ENCODE measurements at places on chromosomes 3 and 15.

DNA sequence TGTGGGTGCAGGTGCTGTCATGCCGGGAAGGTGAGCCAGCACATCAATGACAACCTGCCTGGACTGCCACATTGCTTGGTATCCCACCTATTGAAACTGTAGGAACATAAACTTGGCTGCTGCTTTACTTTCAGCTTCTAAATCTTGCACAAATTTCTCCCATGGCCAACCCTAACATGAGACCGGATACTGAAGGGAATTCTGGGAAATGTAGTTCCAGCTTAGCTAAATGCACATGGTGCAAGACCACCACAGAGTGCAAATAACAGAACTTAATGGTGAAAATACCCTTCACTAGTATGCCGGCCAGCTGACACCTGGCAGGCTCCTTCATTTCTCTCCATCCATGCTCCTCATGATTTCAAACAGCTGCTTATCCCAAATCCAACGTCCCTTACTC, 247.4 kb downstream of the ARRDC4 start:
- no peak for DNase-seq

DNA sequence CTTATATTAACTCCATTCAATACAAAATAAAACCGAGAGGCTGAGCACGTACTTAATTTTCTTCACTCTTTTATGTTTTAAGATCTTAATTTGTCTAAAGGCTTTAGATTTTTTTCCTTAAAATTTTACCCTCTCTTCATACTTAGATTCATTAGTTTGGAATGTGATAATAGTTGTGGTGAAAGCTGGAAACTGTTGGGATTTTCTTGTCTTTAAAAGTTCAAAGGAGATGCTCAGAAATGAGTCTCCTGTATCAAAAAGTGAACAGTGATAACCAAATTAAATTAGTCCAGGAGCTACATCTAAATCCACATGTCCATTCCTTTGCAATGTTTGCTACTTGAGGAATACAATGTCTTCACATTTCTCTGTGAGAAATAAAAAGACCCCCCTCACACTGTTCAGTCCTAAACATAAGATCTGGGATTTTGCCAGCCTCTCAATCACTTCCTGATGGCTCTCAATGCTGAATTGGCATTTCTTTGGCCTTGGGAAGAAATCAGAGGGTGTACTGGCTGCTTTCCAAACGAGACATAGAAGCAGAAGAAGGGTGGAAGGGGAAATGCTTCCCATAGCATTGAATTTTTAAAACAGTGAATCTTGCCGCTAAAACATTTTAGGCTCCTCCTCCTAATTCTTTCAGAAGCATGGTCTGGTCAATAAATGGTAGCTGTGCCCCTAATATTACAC, 245.0 kb downstream of the SHOX2 start:
- no peak for DNase-seq

DNA sequence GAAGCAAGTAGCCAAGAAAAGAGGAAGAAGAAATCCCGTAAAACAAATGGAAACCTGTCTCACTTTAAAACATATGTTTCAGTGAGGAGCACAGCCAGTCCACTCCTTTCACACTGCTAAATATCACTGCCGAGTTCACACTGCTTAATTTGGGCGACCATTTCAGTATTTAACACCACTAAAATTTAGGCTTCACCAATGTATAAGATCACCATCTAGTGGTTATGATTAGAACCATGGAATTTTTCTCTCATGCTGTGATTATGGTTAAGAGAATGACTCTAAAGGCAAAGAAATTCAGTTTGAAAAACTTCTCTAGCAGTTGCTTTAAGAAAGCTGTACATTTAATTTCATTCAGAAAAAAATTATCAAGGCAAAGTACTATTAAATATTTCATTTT, 16.6 kb downstream of the SLC4A7 start:
- DNase-seq: no peak

DNA sequence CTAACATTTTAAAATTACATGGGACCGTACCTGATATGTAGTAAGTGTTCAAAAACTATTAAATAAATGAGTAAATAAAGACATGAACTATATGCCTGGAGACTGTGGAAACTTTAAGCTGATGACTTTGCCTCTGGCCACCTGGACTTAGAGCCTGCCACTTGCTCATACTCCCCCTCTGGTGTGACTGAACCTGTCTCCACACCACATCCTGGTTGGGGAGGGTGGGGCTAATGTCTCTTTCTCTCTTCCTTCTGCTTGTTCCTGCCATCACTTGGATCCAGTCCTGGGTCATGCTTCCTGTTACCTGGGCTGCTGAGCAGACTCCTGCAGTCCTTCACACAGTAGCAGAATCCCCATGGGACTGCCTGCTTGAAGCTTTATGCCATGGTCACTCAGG, 8.2 kb upstream of the TMEM158 start:
- no peak for DNase-seq

- DNase-seq: no peak
Measured at GRCh38 chr3:183182732-183183610, 20.4 kb upstream of the LAMP3 start.

- DNase-seq: no peak
Measured at GRCh38 chr3:94294806-94295205, 231.9 kb downstream of the NSUN3 start.

DNA sequence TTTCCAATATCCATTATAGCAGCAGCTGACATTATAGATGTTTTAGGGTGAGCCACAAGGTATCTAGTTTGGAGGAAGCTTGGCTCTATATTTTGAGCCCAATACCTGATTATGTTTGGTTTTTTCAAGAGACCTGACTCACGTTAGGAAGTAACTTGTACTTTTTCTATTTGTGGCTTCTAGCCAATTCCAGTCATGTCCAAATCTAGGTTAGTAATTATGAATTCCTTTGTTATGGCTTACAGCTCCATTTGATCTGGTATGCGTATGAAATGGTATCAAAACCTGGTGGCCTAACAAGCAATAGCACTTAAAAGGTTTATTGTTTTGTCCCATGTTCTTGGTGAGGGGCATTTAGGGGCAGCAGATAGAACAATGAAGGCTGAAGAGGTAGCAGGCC, 115.9 kb downstream of the TOP2B start:
- DNase-seq: no peak

DNA sequence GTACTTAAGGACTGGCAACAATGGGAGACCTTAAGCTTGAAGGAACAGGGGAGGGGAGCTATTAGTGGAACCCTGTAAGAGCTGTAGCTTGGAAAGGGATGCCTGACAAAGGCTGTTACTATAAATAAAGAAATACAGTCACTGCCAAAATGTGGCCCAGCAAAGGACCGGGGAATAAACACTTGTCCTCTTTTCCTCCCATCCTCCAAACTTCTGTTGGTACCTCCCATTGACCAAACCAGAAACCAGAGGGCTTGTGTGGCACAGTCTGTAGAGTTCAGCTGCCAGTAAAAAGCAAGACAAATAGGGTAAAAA, 25.1 kb upstream of the TCF12 start:
- DNase-seq: no peak

DNA sequence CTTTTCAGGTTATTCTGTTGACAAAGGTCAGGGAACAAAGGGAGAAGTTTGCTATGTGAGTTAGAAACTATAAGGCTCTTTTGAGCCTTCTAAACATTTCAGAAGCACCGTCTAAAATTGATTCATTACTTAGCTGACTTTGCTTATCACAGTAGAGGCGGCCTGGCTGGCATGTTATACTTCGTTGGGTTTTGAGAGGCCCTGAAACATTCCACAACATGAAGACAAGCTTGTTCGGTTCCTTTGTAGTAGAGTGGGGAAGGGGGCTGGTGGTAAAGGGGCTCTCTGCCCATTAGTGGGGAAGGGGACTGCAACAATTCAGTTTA, 23.6 kb downstream of the ZBTB38 start:
- DNase-seq: no peak

DNA sequence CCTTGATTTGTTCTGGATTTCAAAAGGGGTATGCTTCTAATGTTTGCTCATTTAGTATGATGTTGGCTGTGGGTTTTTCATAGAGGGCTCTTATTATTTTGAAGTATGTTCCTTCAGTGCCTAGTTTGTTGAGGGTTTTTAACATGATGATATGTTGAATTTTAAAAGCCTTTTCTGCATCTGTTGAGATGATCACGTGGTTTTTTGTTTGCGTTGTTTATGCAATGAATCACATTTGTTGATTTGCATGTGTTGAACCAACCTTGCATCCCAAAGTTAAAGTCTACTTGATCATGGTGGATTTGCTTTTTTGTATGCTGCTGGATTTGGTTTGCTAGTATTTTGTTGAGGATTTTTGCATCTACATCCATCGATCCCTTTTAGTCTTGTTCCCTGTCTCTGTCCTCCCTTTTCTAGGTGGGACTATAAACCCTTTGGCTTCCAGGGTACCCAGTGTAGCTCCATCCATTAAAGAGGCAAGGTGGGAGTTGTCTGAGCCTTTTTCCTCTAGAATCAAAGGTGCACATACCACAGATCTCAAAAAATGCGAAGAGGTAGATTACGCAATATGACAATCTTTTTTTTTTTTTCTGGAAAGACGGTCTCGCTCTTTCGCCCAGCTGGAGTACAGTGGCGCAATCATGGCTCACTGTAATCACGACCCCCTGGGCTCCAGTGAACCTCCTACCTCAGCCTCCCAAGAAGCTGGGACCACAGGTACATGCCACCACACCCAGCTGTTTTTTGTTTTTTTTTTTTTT, 221.6 kb upstream of the UBE2E1 start:
- DNase-seq: no peak

DNA sequence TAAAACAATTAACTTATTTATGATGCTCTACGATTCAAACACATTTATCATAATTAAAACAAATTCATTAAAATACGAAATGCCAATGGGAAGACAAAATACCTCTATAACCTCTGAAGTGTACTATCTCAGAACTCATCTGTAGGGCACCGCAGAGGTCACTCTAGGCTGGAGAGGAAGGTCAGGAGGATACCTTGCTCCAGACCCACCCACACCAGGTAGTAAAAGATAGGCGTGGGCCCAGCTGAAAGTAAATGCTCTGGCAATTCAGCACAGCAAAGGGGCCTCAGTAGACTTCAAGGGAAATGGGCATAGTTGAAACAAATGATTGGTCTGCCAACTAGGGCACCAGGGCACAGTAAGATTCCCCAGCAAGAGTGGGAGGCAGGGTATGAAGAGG, 26.0 kb upstream of the SPPL2A start:
- DNase-seq: peak; percentile 74

- DNase-seq: no peak
Measured at GRCh38 chr3:152322756-152323155, 54.0 kb downstream of the MBNL1 start.

GRCh38 chr3:140472306-140473020, 205.4 kb upstream of the TRIM42 start:
- no peak for DNase-seq

DNA sequence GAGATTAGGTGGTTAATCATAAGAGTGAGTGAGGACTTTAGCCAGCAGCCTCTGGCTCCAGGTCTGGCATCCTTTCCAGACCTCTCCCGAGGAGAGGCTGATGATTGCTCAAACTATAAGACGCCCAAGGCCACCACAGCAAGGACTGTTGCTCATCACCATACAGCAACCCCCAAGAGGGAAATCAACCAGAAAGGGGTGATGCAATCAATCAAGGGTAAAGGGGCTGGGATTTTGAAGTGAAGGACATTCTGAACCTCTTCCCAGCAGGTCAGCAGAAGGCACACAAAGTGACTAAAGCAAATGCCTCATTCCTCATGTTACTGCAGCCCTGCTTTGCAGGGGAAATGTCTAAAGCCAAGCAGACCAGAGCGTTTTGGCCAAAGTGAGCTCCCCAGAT, 247.3 kb upstream of the IGF1R start:
- DNase-seq: no peak

DNA sequence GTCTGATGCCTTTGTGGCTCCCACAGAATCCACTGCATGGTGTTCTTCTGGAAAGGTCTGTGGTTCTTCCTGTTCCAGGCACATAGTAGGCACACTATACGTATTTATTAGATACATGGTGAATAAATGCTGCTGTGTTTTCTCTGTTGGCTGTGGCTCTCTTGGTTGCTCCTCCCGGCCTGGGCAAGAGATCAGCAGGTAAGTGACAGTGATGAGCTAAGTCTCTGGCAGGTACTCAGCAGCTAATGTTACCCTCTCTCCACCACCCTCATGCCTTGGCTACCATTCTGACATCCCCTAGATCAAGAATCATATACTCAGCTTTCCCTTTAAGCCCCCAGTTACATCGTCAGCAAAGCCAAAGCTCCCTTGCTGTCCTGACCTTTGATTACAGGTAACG, 8.4 kb downstream of the SV2B start:
- no peak for DNase-seq

GRCh38 chr3:15339786-15340215, 7.4 kb upstream of the SH3BP5 start:
- DNase-seq: no peak

- no peak for DNase-seq
Measured at GRCh38 chr3:94909726-94910125, 846.9 kb downstream of the NSUN3 start.

GRCh38 chr15:58957101-58957973, 23.9 kb upstream of the SLTM start:
- DNase-seq: peak; percentile 48

- DNase-seq: no peak
Measured at GRCh38 chr3:174094669-174095068, 697.1 kb downstream of the NLGN1 start.

DNA sequence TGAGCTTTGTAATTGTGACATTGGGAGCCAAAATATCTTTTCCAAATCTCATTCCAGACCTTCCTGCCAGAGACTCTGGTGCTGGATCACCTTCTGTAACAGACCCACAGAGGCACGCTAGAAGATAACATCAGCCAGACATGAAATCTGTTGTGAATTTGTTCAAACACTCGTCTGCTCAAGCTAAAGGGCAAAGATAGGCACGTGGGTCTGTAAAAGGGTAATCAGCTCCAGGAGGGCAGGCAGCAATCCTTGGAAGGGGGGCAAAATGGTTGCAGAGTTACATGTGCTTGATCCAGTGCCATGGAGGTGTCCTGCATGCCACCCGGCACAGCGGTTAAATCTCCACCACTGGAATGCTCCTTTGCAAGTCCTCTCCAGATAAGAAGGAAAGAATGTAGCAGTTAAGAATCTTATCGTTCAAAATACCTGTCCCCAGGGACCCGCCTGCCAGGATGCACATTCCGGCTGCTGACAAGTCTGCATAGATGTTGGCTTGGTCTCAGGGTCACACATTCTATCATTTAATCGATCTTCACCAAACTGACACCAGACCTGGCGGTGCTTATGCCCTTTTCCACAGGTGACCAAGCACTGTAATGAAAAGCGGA, 74.8 kb downstream of the ADAMTS9 start:
- no peak for DNase-seq

All from left colon (tissue), 2 donors.